Hindlimb muscle (tissue), 1 donor: ENCODE measurements at places on chromosomes 12 and 14. TPM values are rescaled to one million over a fixed set of nuclear protein-coding genes. Genes with fewer than 3 reads are reported as not detected.

- DNase-seq, result no peak
Measured at GRCh38 chr14:77615361-77616132, 890 bp downstream of the SPTLC2 start.

- no peak for DNase-seq
Measured at GRCh38 chr12:108679106-108679681, 45.5 kb upstream of the SELPLG start.

MORN3 gene
- polyA plus RNA-seq, result 0.54 TPM

PTPN6 gene
- 6.8 TPM for polyA plus RNA-seq

DNA sequence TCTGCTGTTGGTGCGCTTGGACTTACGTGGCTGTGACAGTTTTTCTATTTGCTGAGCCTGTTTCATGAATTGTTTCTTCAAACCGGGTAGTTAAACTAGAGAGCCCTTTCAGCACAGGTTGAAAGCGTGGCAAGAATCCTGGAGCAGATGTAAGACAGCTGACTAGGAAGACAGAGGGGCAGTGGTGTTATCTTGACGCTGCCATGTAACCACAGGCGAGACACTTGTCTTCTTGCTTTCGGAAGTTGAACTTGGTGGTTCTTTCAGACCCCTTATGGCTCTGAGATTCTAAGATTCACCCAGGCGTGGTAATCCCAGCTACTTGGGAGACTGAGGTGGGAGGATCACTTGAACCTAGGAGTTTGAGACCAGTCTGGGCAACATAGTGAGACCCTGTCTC lies 4.3 kb downstream of the EMP1 start:
- DNase-seq, result no peak

- no peak for DNase-seq
Measured at GRCh38 chr12:66503746-66504145, 175.1 kb downstream of the GRIP1 start.
